ENCODE measurements at places on chromosomes 7 and 10.
A peak's percentile ranks its signal among the peaks of the same experiment; 100 is the strongest.

DNA sequence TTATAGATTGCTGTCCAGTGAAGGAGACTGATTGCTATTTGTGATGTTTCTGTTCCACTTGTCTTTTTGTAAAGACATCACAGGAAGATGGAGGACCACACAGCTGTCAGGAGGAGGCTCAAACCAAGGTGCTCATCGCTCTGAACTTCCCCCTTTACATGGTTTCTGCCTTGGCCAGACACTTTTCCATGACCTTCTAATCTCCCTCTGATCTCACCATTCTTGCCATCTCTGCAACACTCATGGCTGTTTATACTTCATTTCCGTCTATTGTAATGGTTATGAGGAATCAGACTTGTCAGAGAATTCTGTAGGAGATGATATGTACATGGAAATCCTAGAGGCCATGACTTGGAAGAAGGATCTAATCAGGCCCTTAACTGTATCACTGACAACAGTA, 1.7 kb upstream of the TAS2R5 start:
- no peak for DNase-seq

- no peak for DNase-seq
Observed at GRCh38 chr10:77507291-77507880, 130.2 kb downstream of the KCNMA1 start.

- no peak for DNase-seq
Observed at GRCh38 chr7:126533715-126534114, 719.0 kb downstream of the GRM8 start.

DNA sequence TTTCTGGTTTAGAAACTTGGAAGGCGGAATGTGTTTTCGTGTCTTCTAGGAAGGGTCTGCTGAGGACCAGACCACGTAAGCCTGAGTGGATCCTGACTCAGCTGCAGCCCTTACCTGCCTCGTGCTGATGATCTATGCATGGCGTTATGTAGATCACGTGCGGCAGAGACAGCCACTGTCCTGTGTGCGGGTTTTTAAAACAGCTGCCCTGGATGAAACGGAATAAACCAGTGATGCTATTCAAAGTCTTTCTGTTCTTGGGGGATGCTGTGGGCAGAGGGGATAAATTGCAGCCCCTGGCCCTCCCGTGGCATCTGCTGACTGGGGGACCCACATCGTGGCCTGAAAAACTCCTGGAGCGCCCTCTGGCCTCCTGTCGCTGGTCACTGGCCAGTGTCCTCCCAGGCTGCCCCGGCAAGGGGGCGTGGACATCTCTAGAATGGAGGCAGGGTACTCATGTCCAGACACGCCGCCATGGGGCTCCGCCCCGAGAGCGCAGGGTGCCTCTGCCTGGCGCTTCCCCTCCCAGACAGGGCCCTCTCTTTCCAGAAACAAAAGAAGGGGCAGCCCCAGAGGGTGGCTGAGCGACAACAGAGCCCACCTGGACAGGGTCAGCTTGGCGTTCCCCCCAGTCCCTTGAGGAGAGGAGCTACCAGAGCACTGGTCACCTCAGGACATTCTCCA, 13.2 kb downstream of the ALKBH4 start:
- DNase-seq, result no peak

DNA sequence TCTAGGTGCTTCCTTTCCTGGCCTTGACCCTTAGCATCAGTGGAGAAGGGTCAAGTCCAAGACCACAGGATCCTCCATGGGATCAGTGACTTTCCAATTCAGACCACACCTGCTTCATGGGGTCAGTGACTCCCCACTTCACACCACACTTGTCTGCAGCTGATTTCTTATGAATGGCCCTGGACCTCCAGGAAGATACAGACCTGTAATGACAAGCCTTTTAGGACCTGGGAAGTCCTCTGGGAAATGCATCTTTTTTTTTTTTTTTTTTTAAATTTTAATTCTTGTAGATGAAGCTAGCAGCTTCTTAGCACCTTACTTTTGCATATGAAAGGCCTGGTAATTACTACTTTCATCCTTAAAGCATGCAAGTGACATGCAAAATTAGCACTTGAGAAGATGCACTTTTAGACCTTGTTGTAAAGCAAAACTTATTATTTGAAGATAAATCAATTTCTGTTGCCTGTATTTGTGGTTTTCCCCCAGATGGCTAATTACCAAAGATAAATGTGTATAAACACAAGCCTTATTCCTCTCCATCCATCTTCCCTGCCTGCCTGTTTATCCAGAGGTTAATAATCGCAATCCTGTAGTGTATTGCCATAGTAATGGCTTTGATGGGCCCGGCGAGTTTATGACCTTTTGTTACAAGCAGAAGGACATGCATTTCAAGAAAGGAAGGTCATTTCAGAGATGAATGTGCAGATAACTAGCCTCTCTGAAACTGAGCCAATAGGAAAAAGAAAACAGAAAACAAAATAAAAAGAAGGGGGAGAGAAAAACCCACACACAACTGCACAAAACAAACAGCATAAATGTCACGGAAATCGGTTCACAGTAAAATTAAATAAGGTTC, 1018.7 kb downstream of the TYW1 start:
- DNase-seq, result no peak

GRCh38 chr7:129436335-129436923, 2.2 kb downstream of the STRIP2 start:
- no peak for DNase-seq

DNA sequence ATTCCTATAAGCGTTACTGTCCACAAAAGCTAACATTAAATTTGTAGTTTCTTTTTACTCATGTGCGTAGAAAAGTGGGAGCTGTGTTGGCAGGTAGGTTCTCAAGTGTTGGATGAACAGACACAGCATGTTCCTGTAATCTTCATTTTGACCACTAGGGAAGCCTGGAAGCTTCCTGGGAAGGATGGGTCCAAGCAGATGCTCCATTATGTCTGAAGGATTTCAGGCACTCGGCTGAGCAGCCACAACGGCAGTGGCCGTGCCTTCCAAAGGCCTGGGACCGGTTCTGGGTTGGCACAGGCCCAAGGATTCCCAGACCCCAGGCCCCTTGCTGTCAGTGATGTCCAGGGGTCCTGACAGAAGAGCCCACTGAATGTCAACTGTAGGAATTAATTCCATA, 386.3 kb downstream of the TNS3 start:
- DNase-seq, result no peak

- no peak for DNase-seq
Observed at GRCh38 chr7:113918946-113919345, at the start of gene PPP1R3A. Gene PPP1R3A (minus strand): TSS chr7:113919009. CDS start chr7:113918996, 13 bp downstream.

DNA sequence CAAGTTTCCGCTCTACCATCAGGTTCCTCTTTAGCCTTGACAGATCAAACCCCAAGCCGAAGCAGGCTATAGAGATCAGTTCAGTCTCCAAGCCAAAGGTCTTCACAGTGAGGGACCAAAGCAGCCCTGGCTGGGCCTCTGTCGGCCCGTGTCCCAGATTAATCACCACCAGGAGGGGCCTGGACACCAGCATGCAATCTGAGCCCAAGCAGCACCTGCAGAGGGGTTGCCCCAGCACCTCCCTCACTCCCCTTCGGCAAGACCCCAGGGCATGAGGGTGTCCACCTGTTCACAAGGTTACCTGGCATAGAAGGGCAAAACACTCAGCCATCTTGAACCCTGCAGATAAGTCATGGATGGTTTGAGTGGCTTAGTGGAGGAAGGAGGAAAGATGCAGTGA, 36.0 kb downstream of the FBXW4 start:
- no peak for DNase-seq

GRCh38 chr7:41104631-41105030, 598.3 kb downstream of the INHBA start:
- DNase-seq, result no peak

GRCh38 chr10:110747609-110748464, 103.7 kb downstream of the RBM20 start:
- no peak for DNase-seq

DNA sequence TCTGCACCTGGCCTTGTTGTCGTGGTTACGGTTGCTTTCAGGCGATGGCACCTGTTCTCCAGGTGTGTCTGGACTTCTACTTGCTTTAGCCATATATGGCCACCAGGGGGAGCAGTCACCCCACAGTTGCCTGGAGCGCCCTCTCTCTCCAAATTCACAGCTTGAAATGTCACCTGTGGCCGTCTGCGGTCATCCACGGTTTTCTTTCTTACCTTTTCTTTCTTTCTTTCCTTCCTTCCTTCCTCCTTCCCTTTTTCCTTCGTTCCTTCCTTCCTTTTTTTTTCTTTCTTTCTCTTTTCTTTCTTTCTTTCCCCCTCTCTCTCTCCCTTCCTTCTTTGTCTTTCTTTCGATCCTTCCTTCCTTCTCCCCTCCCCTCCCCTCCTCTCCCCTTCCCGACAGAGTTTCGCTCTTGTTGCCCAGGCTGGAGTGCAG, 150.5 kb upstream of the VKORC1L1 start:
- DNase-seq, result peak; percentile 44

- DNase-seq, result no peak
Observed at GRCh38 chr10:29026065-29026797, 262.6 kb upstream of the LYZL1 start.

GRCh38 chr10:129785536-129785981, 178.5 kb downstream of the EBF3 start:
- DNase-seq, result no peak

- DNase-seq, result no peak
Observed at GRCh38 chr10:49471532-49471931, 67.4 kb downstream of the ERCC6 start.

DNA sequence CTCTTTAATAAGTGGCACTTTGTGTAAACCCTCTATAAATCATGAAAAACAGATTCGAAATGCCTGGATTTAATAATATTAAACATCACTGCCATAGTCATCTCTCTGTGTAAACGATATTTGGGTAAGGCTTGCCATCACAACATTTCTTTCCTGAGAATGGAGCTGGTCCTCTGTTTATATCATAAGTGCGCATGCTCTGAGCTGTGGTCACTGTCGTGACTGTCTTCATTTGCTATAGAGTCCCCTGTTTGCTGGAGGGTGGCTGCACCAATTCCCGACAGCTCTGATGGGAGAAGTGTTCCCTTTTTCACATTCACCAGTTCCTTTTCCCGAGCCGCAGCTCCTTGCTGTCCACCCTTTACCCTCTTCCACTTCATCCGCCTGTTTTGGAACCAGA, 50.4 kb upstream of the AGMO start:
- DNase-seq, result no peak
